ENCODE measurements at places on chromosomes 5 and 9. TPM values are rescaled to one million over a fixed set of nuclear protein-coding genes. Genes with fewer than 3 reads are reported as not detected.
A peak's percentile ranks its signal among the peaks of the same experiment; 100 is the strongest.

The CCDC152 gene
- total RNA-seq = 2.6 TPM

- no peak for DNase-seq
- H3K4me3 ChIP-seq = no peak overlapping the region
- no peaks in the 10 kb centered on the region for H3K27me3 ChIP-seq
These were observed 47.4 kb downstream of the ATPSCKMT start for GRCh38 chr5:10202089-10202910.

The PDE8B gene
- total RNA-seq = 6.9 TPM

GRCh38 chr5:178832618-178833201 lies 27.0 kb upstream of the ZNF354B start:
- H3K4me3 ChIP-seq = no peak overlapping the region
- no peak for DNase-seq
- no peaks in the 10 kb centered on the region for H3K4me1 ChIP-seq
- H3K27ac ChIP-seq = no peak overlapping the region
- no peaks in the 10 kb centered on the region for H3K27me3 ChIP-seq

GRCh38 chr9:91589101-91589553 lies 165.5 kb upstream of the NFIL3 start:
- peak; percentile 11 for DNase-seq
- H3K4me1 ChIP-seq = no peaks in the 10 kb centered on the region
- H3K36me3 ChIP-seq = no peaks in the 10 kb centered on the region
- no peak overlapping the region for H3K27ac ChIP-seq

- H3K4me3 ChIP-seq = no peak overlapping the region
- H3K36me3 ChIP-seq = no peaks in the 10 kb centered on the region
- H3K27me3 ChIP-seq = no peaks in the 10 kb centered on the region
- DNase-seq = no peak
- H3K4me1 ChIP-seq = peaks cover 25% of the 10 kb centered on the region
These were observed 370.6 kb downstream of the NTRK2 start for GRCh38 chr9:85040146-85040545.

- H3K27me3 ChIP-seq = no peaks in the 10 kb centered on the region
- H3K4me3 ChIP-seq = no peak overlapping the region
- no peak overlapping the region for H3K27ac ChIP-seq
- no peaks in the 10 kb centered on the region for H3K36me3 ChIP-seq
- no peaks in the 10 kb centered on the region for H3K4me1 ChIP-seq
- no peak for DNase-seq
These were observed 51.8 kb downstream of the RNF145 start for GRCh38 chr5:159157552-159157951.

- no peak for DNase-seq
- no peaks in the 10 kb centered on the region for H3K36me3 ChIP-seq
- no peak overlapping the region for H3K4me3 ChIP-seq
- H3K4me1 ChIP-seq = no peaks in the 10 kb centered on the region
- no peaks in the 10 kb centered on the region for H3K27me3 ChIP-seq
- H3K27ac ChIP-seq = no peak overlapping the region
These were observed 348.7 kb upstream of the SEMA6A start for GRCh38 chr5:116923344-116923743.

GRCh38 chr5:181045316-181045715 lies 5.2 kb downstream of the BTNL9 start:
- no peaks in the 10 kb centered on the region for H3K36me3 ChIP-seq
- H3K27ac ChIP-seq = no peak overlapping the region
- H3K27me3 ChIP-seq = peaks cover 49% of the 10 kb centered on the region

GRCh38 chr5:151480384-151481293 lies 33.2 kb downstream of the SLC36A1 start:
- no peaks in the 10 kb centered on the region for H3K4me1 ChIP-seq
- no peaks in the 10 kb centered on the region for H3K36me3 ChIP-seq
- no peak for DNase-seq
- H3K4me3 ChIP-seq = no peak overlapping the region
- H3K27ac ChIP-seq = no peak overlapping the region

DNA sequence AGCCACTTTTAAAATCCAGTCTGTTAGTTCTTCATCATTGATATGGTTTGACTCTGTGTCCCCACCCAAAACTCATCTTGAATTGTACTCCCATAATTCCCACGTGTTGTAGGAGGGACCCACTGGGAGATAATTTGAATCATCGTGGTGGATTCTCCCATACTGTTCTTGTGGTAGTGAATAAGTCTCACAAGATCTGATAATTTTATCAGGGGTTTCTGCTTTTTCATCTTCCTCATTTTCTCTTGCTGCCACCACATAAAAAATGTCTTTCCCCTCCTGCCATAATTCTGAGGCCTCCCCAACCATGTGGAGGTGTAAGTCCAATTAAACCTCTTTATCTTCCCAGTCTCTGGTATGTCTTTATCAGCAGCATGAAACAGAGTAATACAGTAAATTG lies 26.9 kb upstream of the SH3TC2 start:
- no peak for DNase-seq
- no peak overlapping the region for H3K4me3 ChIP-seq
- H3K4me1 ChIP-seq = no peaks in the 10 kb centered on the region

The KIF4B gene
- total RNA-seq = not detected

The OXCT1 gene
- 28.2 TPM for total RNA-seq

The CARTPT gene
- total RNA-seq = not detected

DNA sequence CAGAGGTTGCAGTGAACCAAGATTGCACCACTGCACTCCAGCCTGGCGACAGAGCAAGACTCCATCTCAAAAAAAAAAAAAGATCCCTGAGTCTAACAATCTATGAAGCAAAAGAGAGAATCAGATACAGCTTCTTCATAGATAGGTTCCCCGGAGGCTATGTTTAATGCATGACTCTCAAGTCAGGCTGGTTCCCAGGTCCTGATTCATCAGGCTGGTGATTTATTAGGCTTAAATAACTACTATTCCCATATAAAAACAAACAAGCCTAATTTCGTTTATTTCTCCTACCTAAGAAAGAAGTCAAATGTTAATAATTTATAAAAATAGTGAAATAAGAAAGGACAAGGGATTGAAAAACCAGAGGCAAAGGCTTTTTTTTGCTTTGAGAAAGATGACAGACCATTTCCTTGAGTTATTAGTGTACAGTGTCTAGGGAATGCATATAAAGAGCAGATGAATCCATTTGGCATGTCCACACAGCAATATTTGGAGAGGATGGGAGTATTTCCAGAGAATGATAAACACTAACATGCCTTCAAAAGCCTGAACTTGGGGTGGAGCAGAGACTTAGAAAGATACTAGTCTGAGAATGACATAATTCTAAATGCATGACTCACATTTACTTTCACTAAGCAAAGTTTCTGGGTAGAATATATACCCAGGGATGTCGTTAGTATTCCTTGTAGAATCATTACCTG lies 115.3 kb downstream of the NREP start:
- H3K27ac ChIP-seq = no peak overlapping the region
- no peaks in the 10 kb centered on the region for H3K27me3 ChIP-seq
- no peak for DNase-seq
- no peaks in the 10 kb centered on the region for H3K36me3 ChIP-seq
- H3K4me3 ChIP-seq = no peak overlapping the region

DNA sequence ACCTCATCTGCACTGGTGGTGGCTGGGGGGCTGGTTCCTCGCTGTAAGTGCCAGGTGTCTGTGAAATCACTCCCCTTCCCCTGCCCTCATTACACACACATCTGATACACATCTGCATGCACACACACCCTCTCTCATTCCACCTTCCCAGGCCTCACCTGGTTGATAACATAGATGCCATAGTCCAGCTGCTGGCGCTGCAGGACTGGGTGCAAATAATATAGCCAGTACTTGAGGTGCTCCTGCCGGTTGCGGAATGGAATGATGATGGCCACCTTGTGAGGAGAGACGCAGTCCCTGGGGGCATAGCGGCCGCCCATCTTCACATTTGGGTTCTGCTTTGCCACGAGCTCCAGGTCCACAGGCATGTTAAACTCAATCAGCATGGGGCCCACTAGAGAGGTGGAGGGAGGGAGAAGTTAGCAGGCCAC lies 32.1 kb downstream of the B4GALT1 start:
- peak overlapping the region; percentile 23 for H3K27ac ChIP-seq
- H3K4me3 ChIP-seq = no peak overlapping the region
- no peak for DNase-seq
- H3K27me3 ChIP-seq = no peaks in the 10 kb centered on the region

DNA sequence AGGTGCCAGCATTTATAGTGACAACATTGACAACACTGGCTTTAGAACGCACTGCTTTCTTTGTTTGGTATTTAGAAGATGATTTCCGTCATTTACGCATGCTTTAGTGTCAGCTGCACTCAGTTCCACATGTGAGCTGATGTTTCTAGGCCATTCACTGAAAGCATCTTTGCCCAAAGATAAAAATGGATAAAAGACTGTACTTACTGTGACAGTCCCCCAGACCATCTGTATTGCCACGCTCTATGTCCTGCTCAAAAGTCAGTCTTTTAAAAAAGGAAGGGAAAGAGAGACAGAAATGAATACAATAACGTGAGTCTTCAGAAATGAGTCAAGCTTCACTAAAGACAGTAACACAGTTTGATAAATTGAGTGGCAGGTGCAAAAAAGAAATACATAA lies 99.3 kb downstream of the SEMA6A start:
- H3K4me3 ChIP-seq = no peak overlapping the region
- no peak for DNase-seq
- no peaks in the 10 kb centered on the region for H3K27me3 ChIP-seq
- H3K36me3 ChIP-seq = peaks cover 5% of the 10 kb centered on the region
- H3K4me1 ChIP-seq = no peaks in the 10 kb centered on the region
- no peak overlapping the region for H3K27ac ChIP-seq

GRCh38 chr9:105662184-105663104 lies at the start of gene TAL2:
TAL2 (plus strand) TSS chr9:105662457; CDS start chr9:105662497, 40 bp downstream.
- no peak within 1 kb of the TSS for H3K4me3 ChIP-seq
- DNase-seq = no peak
- H3K27me3 ChIP-seq = peaks cover 11% of the 10 kb centered on the region
- no peaks in the 10 kb centered on the region for H3K36me3 ChIP-seq
- H3K27ac ChIP-seq = no peak within 1 kb of the TSS

The SLCO6A1 gene
- total RNA-seq = not detected

- no peaks in the 10 kb centered on the region for H3K27me3 ChIP-seq
- peak; percentile 73 for DNase-seq
These were observed 98.8 kb downstream of the LHX2 start for GRCh38 chr9:124110307-124110915.

- H3K27me3 ChIP-seq = no peaks in the 10 kb centered on the region
- no peak for DNase-seq
- no peak overlapping the region for H3K4me3 ChIP-seq
- H3K27ac ChIP-seq = no peak overlapping the region
- no peaks in the 10 kb centered on the region for H3K36me3 ChIP-seq
These were observed 14.5 kb upstream of the ANKRD55 start for GRCh38 chr5:56247592-56247991.

DNA sequence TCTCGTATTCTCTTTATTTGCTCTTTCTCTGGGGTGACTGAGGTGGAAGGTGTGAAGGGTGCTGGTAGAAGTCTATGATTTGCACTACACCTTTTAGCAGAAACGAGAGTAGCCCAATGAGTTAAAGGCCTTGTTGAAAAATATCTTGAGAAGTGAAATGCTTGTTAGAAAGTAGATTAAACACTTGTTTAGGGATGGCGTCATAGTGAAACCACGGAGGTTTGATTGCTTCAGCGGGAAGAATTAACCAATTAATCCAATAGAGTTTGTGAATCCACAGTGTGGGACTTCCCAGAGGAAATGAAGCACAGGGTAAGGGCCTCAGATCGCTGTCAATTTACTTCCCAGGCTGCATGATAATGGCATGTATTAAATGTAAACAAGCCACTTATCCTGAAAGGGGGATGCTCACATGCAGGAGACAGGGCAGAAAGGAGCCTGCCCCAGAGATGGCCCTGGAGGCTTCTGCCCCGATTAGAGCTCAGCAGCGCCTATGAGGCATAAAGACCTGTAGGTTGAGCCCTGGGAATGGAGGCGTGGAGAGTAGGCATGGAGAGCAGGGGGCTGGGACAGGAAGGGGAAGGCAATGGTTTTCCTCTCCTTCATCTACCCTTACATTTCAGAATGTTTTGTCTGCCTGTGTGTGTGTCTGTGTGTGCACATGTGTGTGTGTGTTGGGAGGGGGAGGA lies 1.5 kb downstream of the FAM170A start:
- H3K27ac ChIP-seq = no peak overlapping the region
- no peaks in the 10 kb centered on the region for H3K27me3 ChIP-seq
- no peak for DNase-seq
- no peaks in the 10 kb centered on the region for H3K36me3 ChIP-seq
- H3K4me1 ChIP-seq = no peaks in the 10 kb centered on the region

DNA sequence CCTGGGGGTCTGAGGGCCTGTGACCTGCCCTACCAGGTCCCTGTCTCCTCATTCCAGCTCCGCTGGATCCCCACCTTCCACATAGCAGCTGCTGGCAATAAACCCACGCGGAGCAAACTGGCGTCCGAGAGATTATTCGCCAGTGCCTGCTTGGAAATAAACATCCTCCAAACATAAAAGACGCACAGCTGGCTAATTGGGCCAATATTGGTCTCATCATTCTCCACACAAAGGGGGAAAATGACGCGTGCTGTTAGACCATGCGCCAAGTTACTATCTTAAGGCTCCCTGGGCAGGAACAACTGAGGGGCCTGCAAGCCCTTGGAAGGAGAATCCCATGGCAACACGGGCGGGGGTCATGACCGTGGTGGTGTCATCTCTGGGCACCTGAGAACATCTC lies 73.3 kb upstream of the SARDH start:
- no peak overlapping the region for H3K4me3 ChIP-seq
- no peaks in the 10 kb centered on the region for H3K4me1 ChIP-seq
- no peaks in the 10 kb centered on the region for H3K27me3 ChIP-seq

GRCh38 chr5:43312699-43313034 lies 545 bp downstream of the HMGCS1 start:
- H3K27ac ChIP-seq = peak overlapping the region; percentile 92
- no peaks in the 10 kb centered on the region for H3K36me3 ChIP-seq
- no peaks in the 10 kb centered on the region for H3K4me1 ChIP-seq
- no peaks in the 10 kb centered on the region for H3K27me3 ChIP-seq
- no peak for DNase-seq

DNA sequence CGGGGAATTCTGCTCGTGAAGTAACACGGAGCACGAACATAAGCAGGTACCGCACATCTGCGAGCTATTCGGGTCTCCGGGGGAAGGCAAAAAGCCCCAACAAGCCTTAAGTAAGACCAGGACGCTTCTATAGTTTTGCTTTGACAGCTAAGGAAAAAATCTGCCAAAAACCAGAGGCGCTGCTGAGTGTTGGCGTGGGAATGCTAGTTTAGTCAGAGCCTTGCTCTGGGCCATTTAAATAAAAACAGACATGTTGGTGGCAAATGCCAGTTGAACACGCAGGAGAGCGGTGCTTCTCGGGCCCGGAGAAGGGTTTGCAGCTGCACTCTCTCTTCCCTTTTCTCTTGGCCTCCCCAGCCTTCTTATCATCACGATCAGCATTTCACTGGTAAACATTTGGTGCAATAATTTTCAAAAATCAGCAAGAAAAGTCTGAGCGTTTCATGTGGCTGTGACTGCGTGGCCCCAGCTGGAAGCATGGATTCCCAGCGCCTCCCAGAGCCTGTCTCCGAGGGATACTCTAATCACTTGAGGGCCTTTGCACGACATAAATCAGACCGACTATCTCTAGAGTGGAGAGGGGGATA lies 6.4 kb upstream of the NOTCH1 start:
- no peak for DNase-seq
- H3K4me1 ChIP-seq = peaks cover 34% of the 10 kb centered on the region
- peak overlapping the region; percentile 70 for H3K27ac ChIP-seq
- H3K27me3 ChIP-seq = no peaks in the 10 kb centered on the region
- no peak overlapping the region for H3K4me3 ChIP-seq

The CCDC180 gene
- total RNA-seq = 13.7 TPM
